Hepatic stellate cell (primary cell): ENCODE measurements at places on chromosomes 16 and 17.

DNA sequence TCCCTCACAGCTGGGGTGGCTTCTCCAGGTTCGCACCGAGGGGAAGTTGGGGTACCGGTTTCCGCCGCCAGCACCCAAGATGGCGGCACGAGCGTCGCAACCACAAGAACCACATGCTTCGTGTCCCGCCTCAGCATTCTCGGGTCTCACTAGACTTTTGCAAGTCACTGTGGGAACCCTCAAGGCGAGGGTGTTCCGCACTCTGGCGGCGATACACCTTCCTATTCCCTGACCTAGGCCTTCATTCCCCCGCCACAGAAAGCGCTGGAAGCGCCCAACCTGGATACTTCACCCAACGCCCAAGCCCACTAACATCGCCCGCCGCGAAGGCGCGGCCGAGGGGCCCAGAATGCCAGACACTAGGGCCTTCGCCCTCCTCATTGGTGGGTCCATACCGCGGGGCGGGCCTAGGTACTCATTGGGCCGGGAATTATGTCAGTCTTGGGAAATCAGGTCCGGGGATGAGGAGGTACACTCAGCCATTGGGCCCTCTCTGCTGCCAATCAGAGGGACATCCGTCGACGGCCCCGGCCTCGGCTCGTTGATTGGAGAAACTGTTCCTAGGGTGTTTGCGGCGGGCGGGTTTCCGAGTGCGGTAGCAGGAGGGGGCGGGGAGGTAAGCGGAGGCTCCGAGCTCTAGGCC is at the start of gene NFE2L1:
Gene NFE2L1, plus strand, starts transcription at position 619 of the 643 bp plus-strand sequence. CDS start 2,760 bp downstream, outside the sequence.
- DNase-seq: peak; percentile 98

DNA sequence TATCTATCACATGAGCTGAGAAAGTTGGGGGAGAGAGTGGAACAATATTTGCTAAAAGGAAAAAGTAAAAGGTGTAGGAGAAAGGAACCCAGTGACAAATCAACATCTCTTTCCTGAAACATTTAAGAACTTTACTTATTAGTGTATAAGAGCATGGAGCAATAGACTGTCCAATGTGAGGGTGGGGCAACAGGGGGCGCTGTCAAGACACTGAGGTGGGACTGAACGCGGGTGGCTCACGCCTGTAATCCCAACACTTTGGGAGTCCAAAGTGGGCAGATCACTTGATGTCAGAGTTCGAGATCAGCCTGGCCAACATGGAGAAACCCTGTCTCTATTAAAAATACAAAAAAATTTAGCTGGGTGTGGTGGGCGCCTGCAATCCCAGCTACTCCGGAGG is 21.2 kb downstream of the PCTP start:
- DNase-seq: no peak

DNA sequence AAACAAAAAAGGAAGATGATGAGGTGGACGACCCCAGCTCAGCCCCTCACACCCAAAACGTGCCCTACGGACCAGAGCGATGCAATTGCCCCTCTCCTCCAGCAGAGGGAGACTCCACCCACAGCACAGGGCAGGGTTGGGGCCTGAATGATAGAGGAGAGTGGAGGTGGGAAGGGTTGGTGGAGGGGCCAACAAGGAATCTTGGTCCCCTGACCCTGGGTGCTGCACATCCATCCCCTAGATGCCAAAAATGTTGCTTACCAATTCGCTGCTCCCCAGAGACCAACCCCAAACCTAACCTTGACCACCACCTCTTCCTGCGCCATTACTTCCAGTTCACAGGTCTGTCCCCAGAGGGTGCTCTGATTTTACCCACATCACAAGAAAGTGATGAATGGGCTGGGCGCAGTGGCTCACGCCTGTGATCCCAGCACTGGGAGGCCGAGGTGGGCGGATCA is 12.9 kb downstream of the P2RX5 start:
- DNase-seq: peak; percentile 81

GRCh38 chr17:4965311-4965986 is 2.2 kb downstream of the SPAG7 start:
- no peak for DNase-seq

- DNase-seq: no peak
Measured at GRCh38 chr16:30011714-30012504, 1.1 kb upstream of the DOC2A start.

DNA sequence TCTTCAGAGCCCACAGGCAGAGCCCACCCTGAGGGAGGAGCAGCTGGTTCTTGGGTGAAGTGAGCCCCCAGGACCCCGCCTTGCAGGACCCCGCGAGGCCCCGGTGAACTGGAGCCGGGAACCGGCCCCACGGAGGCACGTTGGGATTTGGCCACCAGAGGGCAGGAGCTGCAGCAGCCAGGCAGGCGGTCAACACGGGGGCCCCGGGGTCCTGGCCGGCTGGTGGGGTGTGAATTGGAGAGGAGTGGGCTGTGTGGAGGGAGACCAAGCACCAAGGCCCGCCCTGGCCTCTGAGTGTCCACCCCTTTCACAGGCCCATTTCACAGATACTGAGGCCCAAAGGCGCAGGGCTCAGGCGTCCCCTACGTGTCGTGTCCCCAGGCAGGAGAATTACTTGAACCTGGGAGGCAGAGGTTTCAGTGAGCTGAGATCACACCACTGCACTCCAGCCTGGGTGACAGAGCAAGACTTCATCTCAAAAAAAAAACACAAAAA is 2.2 kb downstream of the DPEP1 start:
- DNase-seq: no peak

- no peak for DNase-seq
Measured at GRCh38 chr17:39166437-39167335, 725 bp upstream of the ARL5C start.

GRCh38 chr17:82037092-82037888 is at the start of gene DCXR:
Gene DCXR, minus strand, starts transcription at chr17:82037697. Its CDS starts 15 bp downstream, at chr17:82037682.
- peak; percentile 99 for DNase-seq

DNA sequence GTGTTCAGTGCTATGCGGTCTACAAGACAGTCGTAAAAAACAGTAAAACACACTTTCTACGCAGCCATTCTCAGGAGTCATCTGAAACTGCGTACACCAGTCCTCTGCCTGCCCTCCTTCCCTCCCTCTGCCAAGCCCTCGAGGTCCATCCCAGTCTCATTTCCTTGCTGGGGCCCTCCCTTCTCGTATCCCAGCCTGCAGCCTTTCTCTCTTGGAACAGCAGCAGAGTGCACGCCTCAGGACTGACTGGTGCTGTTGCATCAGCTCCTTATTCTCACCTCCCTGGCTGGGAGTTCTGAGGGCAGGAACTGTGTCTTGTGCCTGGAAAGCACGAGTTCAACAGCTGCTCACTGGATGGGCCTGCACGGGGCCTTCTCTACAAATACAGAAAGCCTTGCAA is 12.5 kb downstream of the FAHD1 start:
- DNase-seq: no peak

- DNase-seq: no peak
Measured at GRCh38 chr17:81118308-81119221, 46.7 kb upstream of the PVALEF start.

DNA sequence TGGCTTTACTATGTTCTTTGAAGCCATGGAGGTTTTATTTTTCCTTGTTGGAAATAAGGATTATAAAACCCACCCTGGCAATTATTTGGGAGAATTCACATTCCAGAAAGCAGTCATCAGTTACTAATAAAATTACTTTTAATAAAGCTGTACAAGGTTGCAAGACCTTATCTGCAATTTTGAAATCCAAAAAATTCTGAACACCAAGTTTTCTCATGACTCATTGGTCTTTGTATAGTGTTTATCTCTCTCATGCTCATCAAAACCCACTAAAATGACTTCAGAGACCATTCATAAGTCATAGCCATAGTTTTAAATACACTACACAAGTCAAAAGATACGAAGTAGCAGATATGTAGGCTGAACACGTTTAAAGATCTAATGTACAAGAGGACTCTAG is 6.0 kb upstream of the KRT38 start:
- peak; percentile 67 for DNase-seq

GRCh38 chr17:39147221-39148185 is 3.9 kb downstream of the PLXDC1 start:
- no peak for DNase-seq

DNA sequence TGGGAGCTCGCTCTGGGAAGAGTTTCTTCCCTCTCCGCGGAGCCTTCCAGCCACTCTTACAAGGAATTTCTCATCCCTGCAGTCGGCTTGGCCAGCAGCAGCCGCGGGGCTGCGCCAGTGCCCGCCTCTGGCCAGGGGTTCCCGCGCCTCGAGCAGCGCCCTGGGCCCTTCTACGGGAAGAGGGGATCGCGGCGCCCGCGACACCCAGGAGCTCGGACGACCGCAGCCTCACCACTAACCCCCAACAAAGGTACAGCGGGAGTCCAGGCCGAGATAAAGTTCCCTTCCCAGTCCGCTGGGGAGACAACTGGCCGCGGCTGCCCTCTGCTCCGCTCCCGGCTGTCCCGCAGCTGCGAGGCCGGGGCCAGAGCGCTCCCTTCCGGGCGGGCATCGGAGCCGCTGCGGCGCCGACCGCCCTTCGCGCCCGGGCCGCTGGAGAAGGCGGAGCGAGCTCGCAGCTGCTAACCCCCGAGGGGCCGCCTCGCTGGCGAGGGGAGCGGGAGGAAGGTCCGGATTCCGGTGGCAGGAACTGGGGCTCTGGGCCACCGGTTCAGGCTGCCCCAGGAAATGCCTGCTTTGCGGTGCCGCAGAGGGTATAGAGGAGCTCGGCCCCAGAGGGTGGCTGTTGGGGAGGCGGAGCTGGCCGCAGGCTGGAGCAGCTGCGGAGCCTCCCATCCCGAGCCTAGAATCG is 3.6 kb upstream of the HS3ST3B1 start:
- DNase-seq: peak; percentile 70

- no peak for DNase-seq
Measured at GRCh38 chr17:45325810-45326209, 9.0 kb upstream of the MAP3K14 start.

- DNase-seq: no peak
Measured at GRCh38 chr17:68195667-68196393, 52.0 kb upstream of the AMZ2 start.

- no peak for DNase-seq
Measured at GRCh38 chr17:83179374-83179773, 100.0 kb downstream of the METRNL start.

GRCh38 chr17:76013377-76013932 is 12.8 kb downstream of the CDK3 start:
- DNase-seq: no peak

- DNase-seq: no peak
Measured at GRCh38 chr17:82240506-82241182, 11.8 kb downstream of the SLC16A3 start.

DNA sequence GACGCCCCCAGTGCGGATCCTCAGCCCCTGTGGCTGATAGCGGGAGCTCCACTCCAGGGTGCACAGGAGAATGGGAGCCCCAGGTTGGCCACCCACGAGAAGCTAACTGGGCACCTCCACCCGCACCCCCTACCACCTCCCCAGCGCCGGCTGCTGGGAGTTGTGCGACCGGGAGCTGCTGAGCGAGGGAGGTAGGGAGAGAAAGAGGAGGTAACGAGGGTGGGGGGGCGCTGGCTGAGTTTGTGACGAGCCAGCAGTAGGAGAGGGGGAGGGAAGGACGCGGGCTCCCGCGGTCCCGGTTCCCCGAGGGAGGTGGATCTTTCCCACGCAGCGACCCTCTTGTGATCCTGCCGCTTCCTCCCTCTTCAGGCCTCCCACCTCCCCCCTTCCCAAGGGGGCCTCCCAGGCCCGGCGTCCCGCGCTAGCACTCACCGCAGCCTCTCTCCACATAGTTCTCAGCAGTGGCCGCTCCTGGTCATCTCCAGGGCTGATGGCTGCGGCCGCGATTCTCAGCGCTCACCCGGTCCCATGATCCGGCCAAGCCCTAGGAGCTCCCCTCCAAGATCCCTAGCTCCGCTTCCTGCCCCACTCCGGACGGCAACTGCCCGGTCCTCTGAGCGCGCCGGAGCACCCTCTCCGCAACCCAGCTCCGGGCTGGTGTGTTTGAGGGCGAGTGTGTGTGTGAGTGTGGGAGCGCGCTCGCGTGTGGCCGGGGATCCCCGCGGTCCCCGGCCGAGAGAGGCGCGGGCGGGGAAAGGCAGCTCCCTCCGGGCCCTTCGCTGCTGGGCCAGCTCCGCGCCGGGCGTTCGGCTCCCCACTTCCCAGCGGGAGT is at the start of gene GRIN2A:
Gene GRIN2A, minus strand, starts transcription at position 207 of the 832 bp plus-strand sequence. CDS start 2,017 bp downstream, outside the sequence.
- no peak for DNase-seq

GRCh38 chr17:60601447-60602384 is 1.7 kb downstream of the PPM1D start:
- DNase-seq: peak; percentile 55

GRCh38 chr16:11303405-11304138 is 22.4 kb upstream of the PRM1 start:
- DNase-seq: no peak

GRCh38 chr16:54073356-54073755 is 213.2 kb downstream of the IRX3 start:
- DNase-seq: no peak

DNA sequence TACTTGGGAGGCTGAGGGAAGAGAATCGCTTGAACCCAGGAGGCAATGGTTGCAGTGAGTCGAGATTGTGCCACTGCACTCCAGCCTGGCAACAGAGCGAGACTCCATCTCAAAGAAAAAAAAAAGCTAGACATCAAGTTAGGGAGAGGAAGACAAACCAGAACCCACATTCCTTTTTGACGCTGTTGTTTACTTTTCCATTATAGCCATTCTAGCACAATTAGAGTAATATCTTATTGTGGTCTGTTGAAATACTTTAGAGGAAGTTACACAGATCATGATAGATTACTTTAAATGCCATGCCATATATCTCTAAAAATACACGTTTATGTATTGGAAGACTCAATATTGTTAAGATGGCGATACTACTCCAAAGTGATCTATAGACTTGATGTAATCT is 16.5 kb upstream of the ABCC1 start:
- no peak for DNase-seq

GRCh38 chr16:49524216-49524946 is 150.8 kb downstream of the C16orf78 start:
- no peak for DNase-seq

DNA sequence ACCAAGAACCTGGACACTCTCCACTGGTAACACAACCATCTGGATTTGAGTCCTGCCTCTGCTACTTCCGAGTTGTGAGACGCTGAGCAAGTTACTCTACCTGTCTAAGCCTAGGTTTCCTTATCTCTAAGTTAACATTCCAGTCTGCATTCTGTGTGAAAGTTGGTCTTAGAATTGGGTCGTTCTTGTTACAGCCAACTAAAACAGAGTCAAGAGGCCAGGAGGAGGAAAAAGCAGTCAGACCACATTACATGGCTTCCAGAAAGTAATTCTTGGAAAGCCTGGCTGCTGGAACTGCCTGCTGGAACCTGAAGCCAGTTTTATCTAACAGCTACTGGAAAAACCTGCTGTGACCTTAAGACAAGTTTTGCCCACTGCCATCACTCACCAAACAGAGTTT is 38.4 kb upstream of the XYLT1 start:
- no peak for DNase-seq

- no peak for DNase-seq
Measured at GRCh38 chr17:49659661-49660382, 18.1 kb downstream of the SPOP start.
